ENCODE measurements at places on chromosomes 6 and 20.

DNA sequence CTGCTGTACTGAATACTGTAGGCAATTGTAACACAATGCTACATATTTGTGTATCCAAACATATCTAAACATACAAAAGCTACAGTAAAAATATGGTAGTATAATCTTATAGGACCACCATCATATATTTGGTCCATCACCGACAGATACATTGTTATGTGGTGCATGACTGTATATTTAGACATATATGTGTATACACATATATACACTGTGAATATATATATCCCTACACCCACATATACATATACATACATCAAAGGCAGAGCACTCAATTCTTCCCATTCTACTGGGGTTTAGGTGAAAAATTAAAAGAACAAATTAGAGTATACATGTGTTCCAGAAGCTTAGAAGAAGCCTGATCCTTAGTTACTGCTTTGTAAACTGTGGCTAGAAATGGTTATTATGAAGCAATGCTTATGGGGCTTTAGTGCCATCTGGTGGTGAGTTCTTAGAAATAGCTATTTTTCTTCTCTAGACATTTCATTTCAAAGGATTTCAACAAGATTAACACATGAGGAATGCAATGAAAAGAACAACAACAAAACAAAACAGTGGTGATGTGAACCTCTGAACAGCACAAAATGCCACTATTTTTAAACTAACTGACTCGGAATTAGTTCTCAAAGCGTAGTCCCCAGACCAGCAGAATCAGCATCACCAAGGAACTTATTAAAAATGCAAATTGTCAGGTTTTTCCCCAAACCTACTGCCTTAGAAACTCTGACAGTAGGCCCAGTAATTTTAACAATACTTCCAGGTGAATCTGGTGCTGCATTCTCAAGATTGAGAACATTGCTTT is 38.0 kb downstream of the PKHD1 start:
- no peak for DNase-seq

- DNase-seq: no peak
Measured at GRCh38 chr20:62020935-62021701, 44.6 kb downstream of the TAF4 start.

GRCh38 chr20:9068233-9068801 is 570 bp upstream of the PLCB4 start:
- DNase-seq: no peak

GRCh38 chr20:39850821-39851330 is 838.2 kb downstream of the MAFB start:
- no peak for DNase-seq

- no peak for DNase-seq
Measured at GRCh38 chr6:169583886-169584541, 117.8 kb downstream of the WDR27 start.

- no peak for DNase-seq
Measured at GRCh38 chr6:38528196-38528965, 111.3 kb downstream of the BTBD9 start.

DNA sequence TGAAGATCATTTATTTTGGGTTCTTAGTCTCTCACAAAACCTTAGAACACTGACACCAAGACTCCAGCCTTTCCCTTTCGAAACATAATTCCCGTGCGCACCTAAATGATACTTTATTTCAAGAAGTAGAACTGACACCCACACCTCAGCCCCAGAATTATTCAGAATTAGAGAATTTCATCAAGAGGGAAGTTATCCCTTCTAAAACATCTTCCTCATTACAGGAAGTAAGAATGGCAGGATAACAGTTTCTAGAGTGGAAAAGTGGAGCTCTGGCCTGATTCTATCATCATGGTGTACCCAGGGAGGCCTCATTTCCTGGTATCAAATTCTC is 1.4 kb upstream of the SRXN1 start:
- no peak for DNase-seq

DNA sequence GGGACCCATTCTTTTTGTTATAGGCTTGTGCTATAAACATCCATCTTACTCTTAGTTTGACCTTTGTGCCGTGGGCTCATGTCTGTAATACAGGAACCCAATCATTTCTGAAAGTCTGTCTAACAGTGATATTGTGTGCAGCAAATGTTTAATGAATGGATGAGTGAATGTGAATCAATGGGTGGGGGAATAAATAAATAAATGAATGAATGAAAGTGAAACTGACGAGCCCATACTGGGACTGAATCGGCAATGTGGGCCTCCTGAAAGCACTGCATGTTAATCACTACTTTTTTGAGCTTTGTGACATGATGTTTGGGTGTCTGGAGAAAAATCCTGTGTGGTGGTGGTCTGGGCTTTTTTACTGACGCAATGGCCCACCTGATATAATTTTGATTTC is 175.0 kb downstream of the GMPR start:
- no peak for DNase-seq

- DNase-seq: no peak
Measured at GRCh38 chr20:55576981-55577380, 428.3 kb downstream of the CBLN4 start.

DNA sequence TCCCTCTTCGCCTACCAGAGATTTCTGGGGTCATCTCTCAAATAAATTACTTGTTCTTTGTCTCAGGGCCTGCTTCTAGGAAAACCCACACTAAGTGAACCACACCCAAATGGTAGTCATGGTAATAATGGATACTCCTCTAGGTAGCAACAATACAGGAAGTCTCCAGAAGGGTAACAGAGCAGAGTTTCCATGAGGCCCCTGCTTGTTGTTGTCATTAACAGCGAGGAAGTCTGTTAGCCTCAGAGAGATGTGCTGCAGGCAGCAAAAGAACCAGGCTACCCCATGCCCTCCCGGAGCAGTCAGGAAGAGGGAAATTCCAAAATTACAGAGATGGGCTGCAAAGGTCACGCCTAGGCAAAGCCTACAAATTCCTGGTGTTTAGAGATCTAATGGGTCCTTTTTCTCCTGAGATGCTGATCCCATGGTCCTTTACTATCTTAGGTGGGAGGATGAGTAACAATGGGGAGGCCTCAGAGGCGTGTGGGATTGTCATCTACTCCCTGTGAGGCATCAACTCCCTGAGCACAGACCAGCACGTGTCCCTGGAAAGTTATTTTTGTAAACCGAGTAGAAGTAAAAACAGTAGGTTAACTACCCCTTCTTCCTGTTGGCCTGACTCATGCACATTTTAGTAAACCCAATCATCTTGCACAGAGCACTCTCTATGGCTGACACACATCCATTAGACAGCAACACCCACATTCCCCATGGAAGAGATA is 10.1 kb downstream of the ISM1 start:
- DNase-seq: no peak

GRCh38 chr20:47735412-47736400 is 49.6 kb downstream of the SULF2 start:
- peak; percentile 89 for DNase-seq

DNA sequence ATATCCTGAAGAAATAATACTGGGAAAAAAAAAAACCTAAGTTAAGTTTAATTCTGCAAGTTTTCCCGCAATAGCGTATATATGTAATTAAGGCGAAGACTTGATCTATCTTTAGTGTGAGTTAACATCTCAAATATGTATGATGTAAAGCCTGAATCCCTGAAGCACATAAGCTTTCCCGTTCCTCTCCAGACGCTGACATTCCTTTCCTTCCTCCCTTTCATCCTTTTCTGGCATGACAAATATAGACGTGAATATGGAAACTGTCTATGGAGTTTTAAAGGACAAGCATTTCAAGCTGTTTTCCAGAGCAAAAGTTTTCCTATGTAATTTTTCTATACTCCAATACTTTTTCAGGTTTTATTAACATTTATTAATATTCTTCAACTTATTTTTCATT is 637.0 kb downstream of the COL12A1 start:
- no peak for DNase-seq

DNA sequence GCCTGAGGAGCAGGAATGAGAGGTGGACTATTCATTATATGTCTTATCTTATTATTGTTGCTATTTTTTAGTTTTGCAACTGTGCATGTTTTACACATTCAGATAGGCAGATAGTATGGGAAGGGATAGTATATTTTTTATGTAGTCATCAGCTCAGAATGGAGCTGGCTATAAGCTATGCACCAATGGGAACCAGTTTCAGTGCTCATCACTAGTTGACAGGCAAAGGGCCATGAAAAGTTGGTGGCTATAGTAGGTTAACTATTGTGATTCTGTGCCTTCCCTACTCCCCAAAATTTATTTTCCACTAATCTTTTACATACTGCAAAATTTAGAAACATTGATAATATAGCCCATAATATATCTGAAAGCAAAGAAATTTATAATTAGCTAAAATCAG is 5.3 kb upstream of the UBD start:
- no peak for DNase-seq

DNA sequence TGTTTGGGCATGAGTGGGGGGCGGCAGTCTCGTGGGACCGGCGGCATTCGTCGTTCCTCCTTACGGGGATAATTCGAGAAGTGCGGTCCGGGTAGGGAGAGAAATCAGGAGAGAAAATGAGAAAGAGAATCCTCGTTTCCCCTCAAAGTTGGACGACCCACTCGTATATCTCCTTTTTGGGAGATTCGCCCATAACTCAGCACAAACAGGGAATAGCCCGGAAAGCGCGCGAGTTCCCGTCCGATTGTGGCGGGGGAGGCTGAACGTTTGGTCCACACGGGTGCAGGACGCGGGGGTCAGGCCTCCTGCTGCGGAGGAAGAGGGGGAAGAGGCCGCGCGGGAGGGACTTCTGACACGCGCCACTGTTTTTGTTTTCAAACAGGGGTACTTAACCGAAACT is 42.4 kb downstream of the POPDC3 start:
- DNase-seq: no peak

GRCh38 chr6:33888664-33889200 is 84.9 kb upstream of the MLN start:
- DNase-seq: no peak

GRCh38 chr6:135179920-135180541 is 1.1 kb upstream of the MYB start:
- no peak for DNase-seq

DNA sequence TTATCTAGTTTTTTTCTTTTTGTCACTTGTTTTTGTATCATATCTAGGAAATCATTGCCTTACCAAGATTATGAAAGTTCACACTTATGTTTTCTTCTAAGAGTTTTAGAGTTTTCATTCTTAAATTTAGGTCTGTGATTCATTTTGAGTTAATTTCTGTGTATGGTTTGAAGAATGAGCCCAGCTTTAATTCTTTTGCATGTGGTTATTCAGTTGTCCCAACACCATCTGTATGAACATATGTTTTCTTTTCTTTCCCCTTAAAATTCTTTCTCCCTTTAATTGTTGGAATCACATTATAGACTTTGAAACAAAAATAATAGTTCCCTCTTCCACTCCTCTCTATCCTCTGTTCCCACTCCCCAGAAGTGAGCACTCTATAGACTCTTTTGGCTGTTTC is 85.4 kb downstream of the SLX4IP start:
- no peak for DNase-seq

- DNase-seq: no peak
Measured at GRCh38 chr20:8265588-8265987, 133.5 kb downstream of the PLCB1 start.

- no peak for DNase-seq
Measured at GRCh38 chr6:11974089-11974488, 38.0 kb upstream of the HIVEP1 start.

All from HL-60 (cell line).